ENCODE measurements at places on chromosomes 12 and 14. TPM values are rescaled to one million over a fixed set of nuclear protein-coding genes. Genes with fewer than 3 reads are reported as not detected.

CEBPE gene
- not detected for polyA plus RNA-seq

DNA sequence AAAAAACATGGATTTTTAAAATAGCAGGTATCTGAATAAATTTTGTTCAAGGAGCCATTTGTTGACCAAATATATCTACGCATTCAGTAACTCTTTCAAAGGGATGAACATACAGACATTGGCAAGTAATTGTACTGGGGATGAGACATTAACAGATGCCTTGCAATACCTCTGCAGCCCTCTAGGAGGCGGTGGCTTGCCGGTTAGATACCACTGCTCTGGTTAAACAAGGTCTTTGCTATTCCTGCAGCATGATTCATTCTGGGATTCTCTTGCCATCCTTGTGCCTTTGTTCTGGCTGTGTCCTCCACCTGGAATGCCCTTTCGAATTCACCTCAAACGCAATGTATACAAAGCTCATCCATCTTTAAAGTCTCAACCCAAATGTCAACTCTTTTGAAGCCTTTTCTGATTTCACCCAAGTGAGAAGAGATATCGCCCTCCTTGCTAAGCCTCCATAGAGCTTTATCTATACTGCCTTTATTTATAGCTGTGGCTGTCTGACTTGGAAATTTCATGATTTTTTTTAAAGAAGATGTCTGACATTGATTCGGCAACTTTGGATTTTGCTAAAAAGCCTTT, 131.0 kb upstream of the SRRM4 start:
- DNase-seq = no peak

GRCh38 chr12:82817368-82817767, 130.7 kb downstream of the TMTC2 start:
- no peak for DNase-seq

GRCh38 chr14:102759456-102760187, 17.6 kb upstream of the TRAF3 start:
- no peak for DNase-seq

DNA sequence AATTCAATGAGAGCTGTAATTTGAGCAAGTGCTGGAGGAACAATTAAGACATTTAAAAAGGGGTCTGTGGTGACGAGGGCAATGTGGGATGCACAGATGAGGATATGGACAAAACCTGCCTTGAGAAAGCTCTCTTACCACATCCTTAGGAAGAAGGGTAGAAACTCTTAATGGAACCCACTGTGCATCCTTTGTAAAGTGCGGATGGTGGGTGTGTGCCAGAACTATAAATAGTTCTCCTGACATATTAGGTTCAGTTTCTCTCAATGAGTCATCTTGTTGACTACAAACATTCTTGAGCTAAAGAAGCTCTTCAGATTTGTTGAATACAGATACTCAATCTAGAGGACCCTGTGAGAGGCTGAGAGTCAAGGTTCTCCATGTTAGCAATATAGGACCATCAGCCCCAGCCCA, 106.1 kb upstream of the ANO4 start:
- no peak for DNase-seq

GRCh38 chr12:8678661-8679111, 16.1 kb upstream of the MFAP5 start:
- DNase-seq = no peak

All from AG04450 (cell line).